ENCODE measurements at places on chromosomes 13 and 19. TPM values are rescaled to one million over a fixed set of nuclear protein-coding genes. Genes with fewer than 3 reads are reported as not detected.

The DLEU7 gene
- polyA plus RNA-seq: not detected

The OR10H1 gene
- not detected for polyA plus RNA-seq

The GPR42 gene
- not detected for polyA plus RNA-seq

The S1PR4 gene
- 43.3 TPM for polyA plus RNA-seq
